ENCODE measurements at places on chromosomes 5 and 9. TPM values are rescaled to one million over a fixed set of nuclear protein-coding genes. Genes with fewer than 3 reads are reported as not detected.

- peak; percentile 22 for DNase-seq
Measured at GRCh38 chr5:94893412-94894135, 275.1 kb downstream of the SLF1 start.

- DNase-seq = no peak
Measured at GRCh38 chr5:54450542-54450941, 5.0 kb upstream of the HSPB3 start.

DNA sequence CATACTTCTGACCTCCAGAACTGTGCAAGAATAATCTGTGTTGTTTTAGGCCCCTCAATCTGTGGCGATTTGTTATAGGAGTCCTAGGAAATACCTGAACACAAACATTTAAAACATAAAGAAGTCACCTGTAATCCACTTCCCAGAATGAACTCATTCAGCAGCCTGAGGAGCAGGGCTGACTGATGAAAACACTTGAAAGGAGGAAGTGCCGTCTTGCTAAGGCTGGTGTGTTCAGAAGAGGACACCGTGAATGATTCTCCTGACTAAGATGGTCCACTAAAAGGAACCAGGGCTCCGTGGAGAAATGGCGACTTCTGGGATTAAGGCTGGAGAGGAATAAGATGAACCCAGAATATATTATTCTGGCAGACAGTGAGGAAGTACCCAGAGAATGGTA lies 18.7 kb upstream of the MARCHF6 start:
- DNase-seq = no peak

DNA sequence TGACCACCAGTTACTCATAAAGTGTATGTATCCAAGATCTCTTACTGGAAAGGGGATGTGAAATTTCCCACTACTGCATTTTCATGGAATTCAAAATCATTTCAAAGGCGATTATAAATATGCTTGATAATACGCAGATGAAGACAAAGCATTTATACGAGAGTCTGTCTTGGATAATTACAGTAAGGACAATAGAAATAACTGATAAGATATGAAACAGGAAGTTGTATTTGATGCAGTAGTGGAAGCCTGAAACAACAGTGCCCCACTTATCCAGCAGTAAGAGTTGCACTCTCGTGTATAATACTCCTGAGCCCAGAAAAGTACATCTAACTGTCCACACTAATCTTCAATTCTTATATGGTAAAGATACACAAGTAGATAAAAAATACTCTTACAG lies 188.7 kb upstream of the POU5F2 start:
- DNase-seq = no peak

- DNase-seq = peak; percentile 89
Measured at GRCh38 chr5:95861864-95862561, 39.5 kb upstream of the GLRX start.

- no peak for DNase-seq
Measured at GRCh38 chr5:95734187-95734586, 3.1 kb downstream of the RHOBTB3 start.

The CAMK2A gene
- 1.3 TPM for total RNA-seq

The STING1 gene
- 25.9 TPM for total RNA-seq

The TRAF1 gene
- 0.86 TPM for total RNA-seq

The ARL14EPL gene
- not detected for total RNA-seq

Measured in fibroblast of villous mesenchyme (primary cell).